Hematopoietic multipotent progenitor cell treated with erythropoietin and hydrocortisone succinate and interleukin-3 and kit ligand, for 4 days (in vitro differentiated cells): ENCODE measurements at places on chromosomes 16 and 17.

- DNase-seq, result peak; percentile 68
These were observed 21.7 kb downstream of the FAM117A start for GRCh38 chr17:49742166-49742638.

DNA sequence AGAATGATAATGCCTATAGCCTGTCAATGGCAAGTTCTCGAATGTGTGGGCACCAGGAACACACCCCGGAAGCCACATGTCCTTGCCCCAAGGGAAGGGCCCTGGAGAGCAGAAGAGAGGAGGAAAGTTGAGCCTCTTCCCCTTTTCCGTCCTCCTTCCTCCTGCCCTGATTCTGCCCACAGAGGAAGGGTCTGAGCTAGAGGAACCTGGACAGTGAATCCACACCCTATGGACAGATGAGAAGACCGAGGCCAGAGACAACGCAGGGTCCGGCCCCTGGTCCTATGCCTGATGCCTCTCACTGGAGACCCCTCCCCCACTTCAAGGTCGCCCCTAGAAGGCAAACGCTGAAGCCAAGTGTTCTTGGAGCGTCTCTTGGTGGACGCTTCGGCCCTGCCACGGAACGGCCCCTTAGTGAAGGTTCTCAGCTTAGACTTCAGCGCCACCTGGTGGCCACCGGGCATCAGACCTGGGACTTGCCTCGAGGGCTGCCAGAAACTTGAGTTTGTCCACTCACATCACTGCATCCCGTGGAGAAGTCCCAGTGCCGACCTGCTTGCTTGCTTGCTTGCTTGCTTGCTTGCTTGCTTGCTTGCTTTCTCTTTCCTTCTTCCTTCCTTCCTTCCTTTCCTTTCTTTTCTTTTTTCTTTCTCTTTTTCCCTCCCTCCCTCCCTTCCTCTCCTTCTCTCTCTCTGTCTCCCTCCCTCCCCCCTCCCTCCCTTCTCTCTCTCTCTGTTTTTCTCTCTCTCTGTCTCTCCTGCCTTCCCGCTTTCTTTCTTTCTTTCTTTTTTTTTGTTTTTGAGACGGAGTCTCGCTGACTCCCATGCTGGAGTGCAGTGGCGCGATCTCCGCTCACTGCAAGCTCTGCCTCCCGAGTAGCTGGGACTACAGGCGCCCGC, 20.6 kb upstream of the SPNS3 start:
- peak; percentile 95 for DNase-seq

DNA sequence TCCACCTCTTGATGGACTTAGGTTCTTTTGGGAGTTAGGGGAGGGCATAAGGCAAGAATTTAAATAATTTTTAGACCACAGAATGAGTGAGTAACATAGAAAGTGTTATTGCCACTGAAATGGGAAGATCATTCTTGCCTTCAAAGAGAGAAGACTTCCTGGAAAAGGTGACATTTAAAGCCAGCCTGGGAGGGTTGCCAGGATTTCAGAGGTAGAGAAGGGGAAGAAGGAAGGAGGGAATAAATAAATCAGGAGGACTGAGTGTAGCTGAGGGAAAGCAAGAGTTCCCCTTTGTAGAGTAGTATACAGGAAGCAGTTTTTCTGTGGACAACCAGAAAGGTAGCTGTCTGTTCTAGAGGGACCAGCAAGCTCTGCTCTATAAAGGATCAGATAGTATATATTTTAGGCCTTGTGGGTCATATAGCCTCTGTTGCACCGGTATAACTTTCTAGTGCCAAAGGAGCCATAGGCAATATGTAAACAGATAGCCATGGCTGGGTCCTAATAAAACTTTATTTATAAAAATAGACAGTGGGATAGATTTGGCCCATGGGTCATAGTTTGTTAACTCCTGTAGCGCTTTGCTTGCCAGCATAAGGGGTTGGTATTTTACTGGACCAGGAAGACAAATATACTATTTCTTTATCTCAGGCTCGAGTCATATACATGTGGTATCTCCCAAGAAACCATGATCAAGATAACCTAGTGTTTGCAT, 147.2 kb upstream of the CACNG5 start:
- no peak for DNase-seq

DNA sequence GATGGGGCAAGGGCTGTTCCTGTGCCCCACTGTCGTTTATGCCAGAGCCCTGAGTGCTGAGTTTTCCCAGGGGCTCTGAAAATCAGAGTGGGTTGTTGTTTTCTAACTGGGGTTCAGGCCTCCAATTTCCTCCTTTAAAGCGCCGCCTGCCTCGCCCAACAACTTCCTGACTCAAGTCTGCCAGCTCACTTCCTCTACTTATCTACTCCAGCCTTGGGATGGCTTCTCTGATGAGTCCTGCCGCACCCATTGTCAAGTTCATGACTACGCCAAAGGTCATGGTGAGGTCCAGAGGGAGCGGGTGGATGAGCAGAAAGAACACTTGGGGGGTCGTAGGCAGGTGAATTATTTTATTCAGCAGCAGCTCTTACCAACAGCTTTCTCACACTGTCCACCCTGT, 104.7 kb downstream of the UTP18 start:
- DNase-seq, result peak; percentile 44

DNA sequence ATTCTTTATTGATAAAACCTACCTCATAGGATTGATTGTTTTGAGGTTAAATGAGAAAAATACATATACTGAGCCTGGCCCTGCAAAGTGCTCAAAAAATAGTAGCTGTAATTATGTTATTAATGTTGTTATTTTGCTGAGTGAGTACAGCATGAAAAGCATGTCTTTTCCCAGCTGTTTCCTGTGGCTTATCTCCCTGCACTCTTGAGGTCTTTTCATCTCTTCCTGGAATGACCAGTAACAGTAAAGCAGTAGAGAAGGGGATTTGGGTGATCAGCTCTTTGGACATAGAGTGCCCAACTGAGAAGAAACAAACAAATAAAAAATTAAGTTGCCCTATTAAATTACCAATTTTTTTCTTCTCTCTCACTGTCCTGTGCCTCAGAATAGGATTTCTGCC, 53.7 kb downstream of the NFAT5 start:
- DNase-seq, result peak; percentile 64

DNA sequence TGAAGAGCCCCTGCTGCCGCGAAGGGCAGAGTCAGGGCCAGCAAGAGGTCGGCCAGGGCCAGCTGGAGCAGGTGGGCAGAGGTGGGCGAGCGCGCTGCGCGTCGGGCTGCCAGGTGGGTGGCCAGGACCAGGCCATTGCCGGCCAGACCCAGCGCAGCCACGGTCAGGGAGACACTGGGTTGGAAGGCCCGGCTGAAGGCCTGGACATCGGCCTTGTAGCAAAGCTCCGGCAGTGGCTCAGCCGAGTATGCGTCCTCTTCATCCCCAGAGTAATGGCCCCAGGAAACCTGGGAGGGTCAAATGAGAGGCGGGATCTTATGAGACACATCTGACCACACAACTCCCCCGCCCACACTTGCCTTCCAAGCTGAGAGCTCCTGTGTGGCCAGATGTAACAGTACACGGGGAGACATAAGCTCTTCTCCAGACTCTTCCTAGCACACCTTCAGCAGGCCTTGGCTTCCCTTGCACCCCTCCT, 1.3 kb downstream of the CCR10 start:
- no peak for DNase-seq

- DNase-seq, result peak; percentile 46
These were observed 19.3 kb downstream of the FCSK start for GRCh38 chr16:70473446-70474319.

DNA sequence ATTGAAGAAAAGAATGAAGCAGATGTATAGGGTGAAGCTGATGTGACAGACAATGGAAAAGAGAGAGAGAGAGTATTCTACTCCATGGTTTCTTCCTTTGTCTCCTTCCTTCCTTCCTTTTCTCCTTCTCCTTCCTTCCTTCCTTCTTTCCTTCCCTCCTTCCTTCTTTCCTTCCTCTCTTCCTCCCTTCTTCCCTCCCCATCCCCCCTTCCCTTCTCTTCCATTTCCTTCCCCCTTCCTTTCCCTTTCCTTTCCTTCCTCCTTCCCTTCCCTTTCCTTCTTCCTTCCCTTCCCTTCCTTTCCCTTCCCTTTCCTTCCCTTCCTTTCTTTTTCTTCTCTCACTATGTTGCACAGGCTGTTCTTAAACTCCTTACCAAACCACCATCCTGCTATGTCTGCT, 55.7 kb upstream of the GPR139 start:
- DNase-seq, result no peak

GRCh38 chr16:57810197-57811031, 8.1 kb upstream of the KIFC3 start:
- DNase-seq, result peak; percentile 98

DNA sequence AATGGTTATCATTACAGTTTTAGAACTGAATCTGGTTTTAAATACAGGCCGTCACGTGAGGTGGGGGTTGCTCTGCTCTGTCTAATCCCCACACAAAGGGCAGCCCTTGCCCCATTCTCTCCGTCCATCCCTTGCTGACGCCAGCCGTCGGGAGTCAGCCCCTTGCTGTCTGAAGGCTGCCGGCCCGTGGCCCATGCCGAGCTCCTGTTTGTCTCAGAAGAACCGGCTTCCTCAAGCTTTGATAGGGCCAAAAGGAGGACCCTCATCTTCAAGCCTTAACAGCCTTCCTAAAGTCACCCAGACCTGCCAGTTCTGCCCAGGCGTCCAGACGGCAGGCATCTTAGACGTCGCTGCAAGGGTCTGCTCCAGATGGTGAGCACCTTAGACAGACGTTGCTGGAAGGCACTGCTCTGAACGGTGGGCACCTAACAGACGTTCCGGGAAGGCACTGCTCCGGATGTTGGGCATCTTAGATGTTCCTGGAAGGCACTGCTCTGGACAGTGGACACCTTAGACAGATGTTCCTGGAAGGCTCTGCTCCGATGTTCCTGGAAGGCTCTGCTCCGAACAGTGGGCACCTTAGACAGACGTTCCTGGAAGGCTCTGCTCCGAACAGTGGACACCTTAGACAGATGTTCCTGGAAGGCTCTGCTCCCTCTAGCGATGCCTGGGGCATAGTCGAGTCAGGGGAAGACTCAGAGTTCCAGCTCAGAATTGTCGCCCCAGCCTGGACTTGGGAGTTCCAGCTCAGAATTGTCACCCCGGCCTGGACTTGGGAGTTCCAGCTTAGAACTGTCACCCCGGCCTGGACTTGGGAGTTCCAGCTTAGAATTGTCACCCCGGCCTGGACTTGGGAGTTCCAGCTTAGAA, 35.1 kb upstream of the CHMP6 start:
- DNase-seq, result no peak

DNA sequence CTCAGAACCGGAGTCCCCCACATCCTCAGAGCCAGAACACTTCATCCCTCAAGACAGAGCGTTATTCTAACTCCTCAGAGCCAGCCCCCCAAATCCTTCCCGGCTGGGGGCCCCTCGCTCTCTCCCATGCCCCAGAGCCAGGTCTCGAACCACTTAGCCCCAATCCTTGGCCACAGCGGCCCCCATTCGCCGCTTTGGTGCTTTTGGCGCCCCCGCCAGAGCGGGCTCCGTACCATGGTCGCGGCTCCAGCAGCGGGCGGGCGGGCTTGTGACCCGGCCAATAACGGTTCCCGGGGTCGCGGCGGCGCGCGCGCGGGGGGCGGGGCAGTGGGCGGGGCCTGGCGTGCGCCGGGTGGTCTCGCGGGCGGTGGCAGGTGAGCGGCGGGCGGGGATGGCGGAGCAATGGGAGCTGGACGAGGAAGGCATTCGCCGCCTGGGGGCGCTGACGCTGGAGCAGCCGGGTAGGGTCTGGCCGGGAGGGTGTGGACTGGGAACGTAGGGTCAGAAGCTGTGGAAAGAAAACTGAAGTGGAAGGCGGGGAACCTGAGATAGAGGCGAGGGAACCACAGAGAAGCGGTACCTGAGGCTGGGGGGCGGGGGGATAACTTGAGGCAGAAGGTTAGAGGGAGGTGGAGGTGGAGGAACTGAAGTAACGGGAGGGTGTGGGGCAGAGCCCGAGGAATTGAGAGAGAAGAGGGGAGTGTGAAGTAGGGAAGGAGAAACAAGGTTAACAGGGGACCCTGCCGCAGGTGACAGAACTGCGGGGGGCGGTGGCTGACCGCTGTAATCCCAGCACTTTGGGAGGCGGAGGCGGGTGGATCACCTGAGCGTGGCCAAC, at the start of the genes KCTD19 and LRRC36:
TSS of gene KCTD19 (minus strand) at position 270 of the 838 bp plus-strand sequence. CDS start at position 236, 34 bp downstream.
TSS of gene LRRC36 (plus strand) at position 344 of the 838 bp plus-strand sequence. CDS start at position 392, 48 bp downstream.
- peak; percentile 81 for DNase-seq

GRCh38 chr17:42744283-42744805, 496 bp downstream of the EZH1 start:
- DNase-seq, result peak; percentile 69

- DNase-seq, result peak; percentile 93
These were observed 9.5 kb upstream of the ARL4D start for GRCh38 chr17:43389046-43389947.

DNA sequence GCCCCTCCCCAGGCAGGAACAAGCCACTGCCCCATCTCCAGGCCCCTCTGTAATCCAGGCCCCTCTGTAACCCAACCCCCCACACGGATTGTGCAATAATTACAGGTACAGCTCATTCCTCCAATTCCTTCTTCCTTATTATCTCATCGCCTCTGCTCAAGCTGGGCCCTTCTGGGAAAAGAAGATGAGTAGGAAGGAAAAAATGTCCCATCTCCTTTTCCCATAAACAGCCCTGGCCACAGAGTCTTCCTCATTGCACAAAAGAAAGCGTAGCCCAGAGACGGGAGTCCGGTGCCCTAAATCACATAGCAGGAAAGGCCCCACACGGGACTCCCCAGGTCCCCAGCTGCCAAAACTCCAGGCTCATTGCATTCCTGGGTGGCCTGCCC, 3.6 kb upstream of the LITAFD start:
- no peak for DNase-seq

DNA sequence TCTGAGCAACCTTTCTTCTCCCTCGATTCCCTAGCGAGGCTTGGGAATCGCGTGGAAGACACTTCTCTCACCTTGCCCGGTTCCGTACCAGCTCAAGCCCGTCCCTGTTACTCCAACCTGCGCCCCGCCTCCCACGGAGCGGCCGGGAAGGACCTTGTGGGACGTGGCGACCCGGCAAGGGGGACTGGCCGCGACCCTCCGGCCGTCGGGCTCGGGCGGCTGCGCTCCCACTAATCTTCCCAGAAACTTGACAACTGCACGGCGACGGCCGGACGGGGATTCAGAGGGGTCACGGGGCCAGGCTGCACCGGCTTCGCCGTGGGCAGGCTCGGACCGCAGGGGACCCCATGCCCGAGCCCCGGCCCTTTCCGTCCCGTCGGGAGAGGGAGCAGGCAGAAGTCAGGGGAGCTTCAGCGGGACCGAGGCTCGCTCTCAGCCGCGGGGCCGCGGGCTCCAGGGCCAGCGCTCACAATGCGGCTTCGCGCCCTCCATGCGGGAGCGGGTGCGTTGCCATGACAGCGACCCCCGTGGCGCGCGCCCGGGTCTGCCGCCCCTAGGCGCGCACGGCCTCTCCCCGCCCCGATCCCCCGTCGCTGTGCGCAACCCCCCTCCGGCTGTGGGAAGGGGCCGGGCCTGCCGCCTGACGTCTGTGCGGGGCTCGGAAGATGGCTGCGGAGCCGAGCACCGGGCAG, at the start of gene SGSM2:
TSS of gene SGSM2 (plus strand) at position 650 of the 692 bp plus-strand sequence. CDS start 188 bp downstream, outside the sequence.
- DNase-seq, result peak; percentile 87

GRCh38 chr17:82921426-82921825, 81.6 kb upstream of the ZNF750 start:
- no peak for DNase-seq

GRCh38 chr16:87492291-87492630, 563 bp downstream of the ZCCHC14 start:
- DNase-seq, result no peak

GRCh38 chr17:57574040-57574513, 171.0 kb downstream of the CCDC182 start:
- DNase-seq, result no peak
